ENCODE measurements at places on chromosomes 13 and 19.

- no peak for DNase-seq
Observed at GRCh38 chr13:85638265-85638664, 161.0 kb downstream of the SLITRK6 start.

- peak; percentile 82 for DNase-seq
Observed at GRCh38 chr13:49935171-49936074, 717 bp downstream of the SPRYD7 start.

DNA sequence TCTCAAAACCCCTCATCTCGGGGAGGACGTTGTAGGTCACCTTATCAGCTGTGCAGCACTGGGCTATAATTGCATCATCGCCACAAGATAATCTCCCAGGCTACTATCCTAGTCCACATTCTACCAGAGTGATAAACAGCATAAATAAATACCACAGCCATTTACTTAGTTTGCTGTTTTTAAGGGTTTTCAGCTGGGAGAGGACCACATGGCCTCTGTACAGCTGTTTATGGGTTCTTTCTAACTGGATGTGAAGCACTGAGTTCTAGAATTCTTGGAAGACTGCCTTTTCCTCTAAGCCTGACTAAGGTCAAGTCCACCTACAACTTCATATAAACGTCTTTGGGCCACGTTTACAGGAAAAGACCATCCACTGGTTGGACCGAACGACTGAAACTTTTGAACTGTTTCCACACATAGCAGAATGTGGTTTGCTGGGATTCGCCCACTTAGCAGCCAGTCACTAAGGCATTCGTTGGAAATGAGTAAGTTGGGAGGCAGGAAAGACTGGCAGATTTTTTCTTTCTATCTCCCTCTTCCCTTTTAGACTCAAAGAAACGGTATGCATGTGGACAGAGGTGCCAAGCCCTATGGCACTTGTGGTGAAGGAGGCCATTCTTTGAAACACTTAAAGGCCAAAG lies 752.5 kb upstream of the SGCG start:
- no peak for DNase-seq

- DNase-seq = peak; percentile 80
Observed at GRCh38 chr19:38784224-38784623, 4.8 kb upstream of the LGALS7B start.

GRCh38 chr13:57345526-57345925 lies 178.5 kb downstream of the PRR20E start:
- no peak for DNase-seq

- no peak for DNase-seq
Observed at GRCh38 chr19:44740351-44740824, 8.1 kb upstream of the BCL3 start.

DNA sequence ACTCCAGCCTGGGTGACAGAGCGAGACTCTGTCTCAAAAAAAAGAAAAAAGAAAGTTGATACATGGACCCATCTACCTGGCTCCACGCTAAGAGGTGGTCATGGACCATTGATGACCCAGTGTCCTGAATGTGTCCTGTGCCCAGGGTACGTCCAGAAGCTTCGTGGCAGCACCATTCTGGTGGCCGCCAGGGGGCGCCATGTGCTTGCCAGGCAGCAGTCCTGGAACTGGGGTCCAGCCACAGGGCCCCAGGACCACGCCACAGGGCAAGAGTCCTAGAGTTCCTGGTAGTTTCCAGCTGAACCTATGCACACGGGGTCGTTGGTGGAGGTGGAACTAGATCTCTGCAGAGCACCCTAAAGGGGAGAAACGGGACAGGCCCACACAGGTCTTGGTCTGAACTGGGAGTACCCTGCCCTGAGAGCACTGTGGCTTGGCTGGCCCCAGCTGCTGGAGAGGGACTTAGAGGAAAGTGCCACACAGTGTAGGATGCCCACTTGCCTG lies 19.9 kb upstream of the FBXO27 start:
- peak; percentile 75 for DNase-seq

GRCh38 chr19:2850256-2850925 lies 9.1 kb downstream of the ZNF555 start:
- no peak for DNase-seq

DNA sequence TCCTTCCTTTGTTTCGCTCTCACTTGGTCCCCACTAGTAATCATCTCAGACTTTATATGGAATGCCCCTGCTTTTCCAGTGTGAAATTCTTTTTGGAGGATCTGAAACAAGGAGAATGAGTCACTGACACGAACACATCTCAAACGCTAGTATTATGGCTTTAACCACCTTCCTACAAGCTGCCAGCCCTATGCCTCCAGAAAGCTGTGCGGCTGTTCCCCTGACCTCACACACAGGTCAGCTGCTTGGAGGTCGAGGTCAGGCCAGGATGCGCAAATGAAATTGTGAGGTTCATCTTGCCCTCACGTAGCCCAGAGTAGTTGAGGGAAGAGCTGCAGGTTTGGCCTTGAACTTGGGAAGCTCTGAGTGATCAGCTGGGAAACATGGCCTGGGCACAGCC lies 449.8 kb downstream of the FGF9 start:
- DNase-seq = no peak

GRCh38 chr19:35253316-35254286 lies 4.8 kb downstream of the LSR start:
- no peak for DNase-seq

DNA sequence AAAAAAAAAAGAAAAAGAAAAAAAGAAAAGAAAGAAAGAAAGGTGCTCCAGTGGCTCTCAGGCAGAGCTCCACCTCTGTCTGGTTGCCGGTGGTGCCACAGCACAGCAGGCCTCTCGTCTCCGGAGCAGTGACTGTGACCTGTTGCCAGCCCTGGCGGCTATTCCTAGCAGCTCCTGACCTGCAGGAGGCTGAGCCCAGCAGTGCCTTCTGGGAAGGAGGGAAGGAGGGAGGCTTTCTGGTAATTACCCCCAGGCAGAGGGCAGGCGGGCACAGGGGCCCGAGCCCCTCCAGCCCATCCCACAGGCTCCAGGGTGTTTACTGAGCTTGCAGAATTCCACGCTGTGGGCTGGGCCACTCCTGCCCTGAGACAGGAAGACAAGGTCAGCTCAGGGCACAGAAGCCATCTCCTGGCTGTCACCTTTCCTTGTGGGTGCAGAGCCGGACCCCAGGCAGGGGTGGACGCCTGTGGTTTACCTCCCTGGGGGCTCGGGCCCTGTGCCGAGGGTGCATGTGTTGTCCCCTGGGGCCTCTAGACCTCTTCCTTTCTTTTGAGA lies 77.9 kb downstream of the GNG7 start:
- DNase-seq = peak; percentile 37

DNA sequence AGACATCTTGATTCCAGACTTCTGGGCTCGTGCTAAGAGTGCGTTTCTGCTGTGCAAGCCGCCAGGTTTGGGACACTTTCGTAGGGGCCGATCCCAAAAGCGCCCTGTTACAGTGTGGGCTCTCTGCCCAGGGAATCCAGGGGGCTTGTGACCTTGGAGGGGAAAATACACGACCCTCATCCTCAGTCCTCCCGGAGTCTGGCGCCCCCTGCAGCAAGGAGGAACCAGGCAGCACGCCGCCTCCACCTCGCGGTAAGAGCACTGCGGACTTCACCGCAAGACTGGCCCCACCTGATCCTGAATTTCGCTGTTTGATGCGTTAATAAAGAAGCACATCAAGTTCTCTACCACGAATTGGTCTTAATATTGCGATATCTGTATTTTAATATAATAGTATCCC lies 5.2 kb downstream of the POLRMT start:
- DNase-seq = no peak
